IMR-90 (cell line): ENCODE measurements at places on chromosomes 1 and 21. TPM values are rescaled to one million over a fixed set of nuclear protein-coding genes. Genes with fewer than 3 reads are reported as not detected.
A peak's percentile ranks its signal among the peaks of the same experiment; 100 is the strongest.

GRCh38 chr1:150015651-150016131 is 5.2 kb upstream of the OTUD7B start:
- DNase-seq, result no peak

CHIA gene
- total RNA-seq, result not detected in 2 replicates

TINAGL1 gene
- 0.54 and 0.56 TPM in 2 replicates for total RNA-seq

USH2A gene
- total RNA-seq, result under 0.01 TPM in 2 replicates

CYB5RL gene
- total RNA-seq, result 3.3 and 3.8 TPM in 2 replicates

SH2D5 gene
- total RNA-seq, result 6.7 and 7.2 TPM in 2 replicates

OPRD1 gene
- under 0.01 TPM in 2 replicates for total RNA-seq

DNA sequence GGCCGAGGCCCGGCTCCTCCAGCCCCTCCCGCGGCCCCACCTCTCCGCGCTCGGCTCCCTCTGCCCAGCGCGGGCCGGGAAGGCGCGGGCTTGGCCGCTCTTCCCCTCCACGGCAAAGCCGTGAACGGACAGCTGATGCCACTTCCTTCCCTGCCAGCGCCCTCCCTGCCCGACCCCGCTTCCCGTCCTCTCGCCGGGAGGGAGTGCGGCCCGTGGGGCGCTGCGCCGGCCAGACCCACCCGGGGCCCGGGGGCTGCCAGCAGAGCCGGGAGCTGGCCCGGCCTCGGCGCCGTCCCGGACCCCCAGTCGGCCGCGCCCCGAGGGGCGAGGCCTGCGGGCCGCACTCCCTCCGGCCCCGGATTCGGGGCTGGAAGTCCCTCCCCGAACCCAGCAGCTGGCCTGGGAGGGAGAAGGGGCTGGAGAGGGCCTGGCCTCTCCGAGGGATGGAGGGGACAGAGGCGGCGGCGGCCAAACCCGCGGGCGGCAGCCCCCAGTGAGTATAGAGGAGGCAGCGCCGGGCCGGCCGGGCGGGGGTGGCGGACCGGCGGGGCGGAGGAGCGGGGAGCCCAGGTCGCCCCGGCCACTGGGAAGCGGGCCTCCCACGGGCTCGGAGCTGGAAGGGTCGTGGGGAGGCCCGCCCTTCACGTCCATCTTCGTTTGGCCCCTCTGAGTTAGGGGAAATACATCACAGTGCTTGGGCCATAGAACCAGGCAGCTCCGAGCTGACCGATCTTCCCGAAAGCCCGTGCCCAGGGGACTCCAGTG is at the start of gene KIAA1614:
KIAA1614 (plus strand) TSS at position 97 of the 765 bp plus-strand sequence; CDS start at position 444, 347 bp downstream.
- peak; percentile 39 for DNase-seq

DNA sequence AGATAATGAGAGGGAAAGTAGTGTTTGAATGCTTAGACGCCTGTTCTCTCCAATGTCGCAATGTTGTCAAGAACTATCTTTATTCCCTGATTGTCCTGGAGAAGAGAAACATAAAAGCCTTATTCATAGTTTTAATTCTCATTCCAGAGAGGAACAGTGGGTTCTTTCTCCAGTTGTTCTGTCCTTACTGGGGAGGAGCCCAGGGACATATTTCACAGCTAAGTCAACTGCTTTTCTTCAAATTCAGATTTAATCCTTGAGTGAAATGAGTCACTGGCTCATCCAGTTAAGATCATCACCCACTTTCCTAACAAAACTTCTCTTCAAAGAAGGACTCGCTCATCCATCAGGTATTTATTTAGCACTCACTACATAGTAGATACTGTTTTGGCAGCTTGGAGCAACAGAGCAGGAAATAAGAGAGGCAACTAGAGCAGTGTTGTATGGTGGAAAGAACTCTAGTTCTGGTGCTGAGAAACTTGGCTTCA is 365.7 kb upstream of the USP24 start:
- DNase-seq, result peak; percentile 92

GRCh38 chr1:15799004-15799867 is 8.2 kb downstream of the UQCRHL start:
- DNase-seq, result peak; percentile 96

FCER1G gene
- not detected in 2 replicates for total RNA-seq

C4BPB gene
- total RNA-seq, result not detected in 2 replicates

DNA sequence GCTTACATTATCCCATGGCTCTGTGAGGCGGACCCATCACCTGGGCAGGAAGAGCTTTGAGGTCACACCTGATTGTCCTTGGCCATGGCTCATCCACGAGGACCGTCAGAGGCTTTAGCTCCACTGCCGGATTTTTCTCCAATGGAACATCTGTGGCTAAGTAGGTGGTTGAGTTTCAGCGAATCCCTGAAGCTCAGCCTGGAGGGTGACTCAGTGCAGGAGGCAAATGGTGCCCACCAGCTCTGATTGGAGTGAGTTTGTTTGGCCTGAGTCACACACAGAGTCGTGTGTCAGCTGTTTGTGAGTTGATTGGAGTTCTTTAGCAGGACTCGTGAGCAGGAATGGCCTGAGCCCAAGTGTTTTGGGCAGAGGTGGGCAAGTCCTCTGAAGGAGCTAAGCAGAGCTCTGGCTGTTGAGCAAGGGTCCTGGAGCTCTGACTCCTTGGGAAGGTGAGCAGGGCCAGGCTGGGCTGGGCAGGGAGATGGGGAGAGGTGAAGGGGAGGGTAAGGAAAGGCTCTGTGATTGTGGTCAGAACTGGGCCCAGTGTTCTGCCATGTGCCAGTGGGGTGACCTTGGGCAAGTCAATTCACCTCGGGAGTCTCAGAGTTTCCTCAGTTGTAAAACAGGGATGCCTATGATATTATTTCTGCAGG is 2.0 kb downstream of the SLC6A17 start:
- peak; percentile 74 for DNase-seq

SPRR2E gene
- total RNA-seq, result not detected in 2 replicates

GRCh38 chr1:916173-917075 is 7.3 kb upstream of the SAMD11 start:
- no peak for DNase-seq

DNA sequence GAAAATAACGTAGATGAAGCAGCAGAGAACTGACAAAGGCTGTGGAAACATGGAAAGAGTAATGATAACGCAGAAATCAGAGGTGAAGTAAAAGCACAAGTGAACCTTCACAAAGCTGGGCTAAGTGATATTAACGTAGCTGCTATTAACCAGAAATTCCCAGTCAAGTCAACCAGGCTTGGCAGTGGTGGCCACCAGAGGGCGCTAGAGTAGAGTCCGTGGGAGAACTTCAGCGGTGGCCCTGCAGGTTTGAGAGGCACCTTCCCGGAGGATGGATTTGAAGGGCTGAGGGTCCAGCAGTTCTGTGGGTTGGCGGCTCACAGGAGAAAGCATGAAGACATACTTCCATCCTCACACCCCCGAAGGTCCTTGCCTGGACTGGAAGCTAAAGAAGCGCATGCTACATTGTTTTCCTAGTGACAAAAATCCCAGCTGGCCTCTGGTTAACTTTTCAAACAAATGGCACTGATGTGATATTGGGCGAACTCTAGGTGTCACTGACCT is 81.7 kb upstream of the ZNF648 start:
- DNase-seq, result peak; percentile 69

PTPN22 gene
- total RNA-seq, result 0.18 and 0.28 TPM in 2 replicates

DNA sequence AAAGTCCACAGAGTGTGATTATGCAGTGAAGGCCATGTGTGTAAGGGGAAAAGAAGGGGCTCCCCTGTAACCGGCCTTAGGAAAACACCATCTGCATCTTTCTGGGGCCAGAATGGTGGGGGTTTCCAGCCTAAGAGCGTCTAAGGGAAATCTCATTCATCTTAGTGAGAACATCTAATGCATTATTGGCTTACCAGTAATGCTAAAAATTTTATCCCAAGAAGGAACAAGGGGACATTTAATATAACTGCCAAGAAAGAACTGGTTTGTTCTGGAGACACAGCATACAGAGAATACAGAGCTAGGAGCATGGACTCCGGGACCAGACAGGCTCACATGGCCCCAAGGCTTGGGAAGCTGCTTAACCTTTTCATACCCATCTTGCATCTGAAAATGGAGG is 58.3 kb upstream of the DSCAM start:
- no peak for DNase-seq

DNA sequence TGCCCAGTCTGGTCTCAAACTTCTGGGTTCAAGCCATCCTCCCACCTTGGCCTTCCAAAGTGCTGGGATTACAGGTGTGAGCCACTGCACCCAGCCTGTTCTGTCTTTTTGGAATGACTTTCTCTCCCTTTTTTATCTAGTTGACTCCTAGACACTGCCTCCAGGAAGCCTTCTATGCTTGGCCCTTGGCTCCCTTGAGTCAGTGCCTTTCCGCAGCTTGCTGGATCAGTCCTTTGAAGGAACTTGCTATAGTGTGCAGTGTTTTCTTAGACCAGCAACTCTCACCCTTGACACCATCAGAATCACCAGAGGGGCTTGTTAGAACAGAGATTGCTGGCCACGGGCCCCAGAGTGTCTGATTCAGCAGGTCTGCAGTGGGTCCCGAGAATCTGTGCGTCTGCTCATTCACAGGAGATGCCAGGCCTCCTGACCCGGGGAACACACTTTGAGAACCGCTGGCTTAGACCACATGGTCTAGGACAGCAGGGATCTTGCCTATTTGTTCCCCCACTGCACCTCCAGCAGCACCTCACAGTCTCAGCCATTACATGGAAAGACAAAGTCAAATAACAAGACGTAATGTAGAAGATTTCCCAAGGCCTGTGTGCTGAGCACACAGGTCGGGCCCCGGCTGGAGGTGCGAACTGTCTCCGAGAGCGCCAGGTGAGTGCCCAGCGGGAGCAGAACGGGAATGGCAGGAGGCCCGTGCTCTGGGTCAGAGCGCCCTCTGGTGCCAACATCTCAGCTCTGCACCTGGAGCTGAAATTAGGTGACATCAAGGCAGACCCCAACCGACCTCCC is 27.4 kb upstream of the CTPS1 start:
- peak; percentile 29 for DNase-seq

DNA sequence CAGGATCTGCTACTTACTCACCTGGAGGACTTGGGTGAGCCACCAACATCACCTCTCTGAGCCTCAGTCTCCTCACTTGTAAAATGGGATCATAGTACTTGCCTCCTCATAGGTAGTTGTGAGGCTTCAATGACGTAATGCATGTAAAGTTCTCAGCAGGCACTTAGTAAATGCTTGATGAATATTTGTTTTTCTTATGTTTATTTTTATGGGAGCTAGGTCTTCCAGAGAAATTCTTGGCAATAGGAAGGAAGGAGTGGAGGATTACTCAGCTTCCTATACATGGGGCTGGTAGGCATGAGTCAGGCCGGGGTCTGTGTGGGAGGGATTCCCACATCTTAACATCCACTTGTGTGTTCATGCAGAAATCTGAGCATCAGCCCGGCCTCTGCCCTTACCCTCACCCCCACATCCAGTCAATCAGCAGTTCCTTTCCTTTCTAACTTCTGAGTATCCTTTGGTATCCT is 95.4 kb upstream of the USP24 start:
- DNase-seq, result peak; percentile 100

- DNase-seq, result peak; percentile 21
These were observed 143.5 kb downstream of the SLC30A10 start for GRCh38 chr1:219784660-219785381.

GRCh38 chr1:102836991-102837390 is 271.3 kb downstream of the COL11A1 start:
- no peak for DNase-seq

DNA sequence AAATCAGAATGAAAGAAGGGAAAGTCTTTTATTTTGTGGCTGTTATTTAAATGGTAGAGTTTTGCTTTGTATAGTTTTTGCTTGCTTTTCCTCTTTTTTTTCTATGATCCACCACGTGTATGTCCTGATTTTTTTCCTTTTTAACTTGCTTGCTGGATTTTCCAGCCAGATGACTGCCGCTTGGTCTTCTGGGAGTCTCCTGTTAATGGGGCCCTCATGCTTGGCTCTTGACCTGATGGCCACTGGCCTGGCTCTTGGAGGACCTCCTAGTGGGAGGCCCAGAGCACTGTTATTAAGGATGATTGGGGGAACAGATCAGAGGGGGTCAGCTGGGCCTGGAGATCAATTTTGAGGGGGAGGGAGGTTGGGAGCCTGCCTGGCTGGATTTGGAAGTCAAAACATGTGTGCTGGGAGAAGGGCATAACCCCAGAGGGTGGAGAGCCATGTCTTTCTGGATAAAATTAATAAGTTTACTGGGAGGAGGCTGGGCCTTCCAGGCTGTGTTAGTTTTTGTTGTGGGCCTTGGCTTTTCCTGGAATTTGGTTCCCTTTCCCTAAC is 1.2 kb downstream of the FGGY start:
- DNase-seq, result no peak

- peak; percentile 1 for DNase-seq
These were observed 356.0 kb downstream of the S1PR1 start for GRCh38 chr1:101592845-101593244.

REN gene
- total RNA-seq, result 0.28 and 0.54 TPM in 2 replicates

DNA sequence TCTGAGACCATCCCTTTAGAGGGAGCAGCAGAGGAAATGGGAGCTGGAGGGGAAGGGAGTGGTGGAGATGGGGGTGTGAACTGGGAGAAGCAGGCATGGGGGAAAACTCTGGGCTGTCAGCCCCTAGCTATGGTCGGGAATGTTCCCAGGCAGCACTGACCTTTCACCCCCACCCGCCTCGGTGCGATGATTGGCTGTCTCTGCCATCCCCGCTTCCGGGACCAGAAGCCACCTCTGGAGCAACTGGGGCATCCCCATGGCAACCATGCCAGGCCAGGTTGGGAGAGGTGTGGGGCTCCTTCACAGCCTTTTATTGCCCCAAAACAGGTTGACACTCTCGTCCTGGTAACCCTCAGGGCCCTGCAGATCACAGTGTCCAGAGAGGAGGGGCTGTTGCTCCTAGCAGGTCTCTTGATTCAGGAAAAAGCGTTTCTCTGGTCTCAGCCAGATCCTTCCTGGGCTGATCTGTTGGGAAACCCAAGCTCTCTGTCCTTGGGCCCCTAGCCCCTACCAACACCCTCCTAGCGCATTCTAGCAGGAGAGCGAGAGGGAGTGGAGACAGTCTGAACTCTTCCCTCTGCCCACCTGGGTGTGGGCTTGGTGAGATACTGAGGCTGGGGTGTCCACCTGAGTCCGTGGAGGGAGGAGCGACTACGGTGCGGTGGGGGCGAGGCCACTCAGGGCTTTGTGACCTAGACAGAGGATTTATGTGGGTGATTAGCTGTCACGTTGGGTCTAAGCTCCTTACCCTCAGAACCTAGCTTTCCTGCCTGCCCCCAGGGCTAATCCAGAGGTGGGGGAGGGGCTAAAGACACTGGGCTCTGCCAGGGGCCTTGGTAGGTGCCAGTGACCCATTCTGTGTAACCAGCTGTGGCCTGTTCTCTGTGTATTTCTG is 12.2 kb upstream of the SLC6A9 start:
- no peak for DNase-seq

- no peak for DNase-seq
These were observed 250.3 kb downstream of the SDCCAG8 start for GRCh38 chr1:243505986-243506689.

GRCh38 chr1:222994511-222995235 is 148.4 kb downstream of the TLR5 start:
- DNase-seq, result peak; percentile 73

TDRD5 gene
- not detected in 2 replicates for total RNA-seq

SELP gene
- not detected in 2 replicates for total RNA-seq

DNA sequence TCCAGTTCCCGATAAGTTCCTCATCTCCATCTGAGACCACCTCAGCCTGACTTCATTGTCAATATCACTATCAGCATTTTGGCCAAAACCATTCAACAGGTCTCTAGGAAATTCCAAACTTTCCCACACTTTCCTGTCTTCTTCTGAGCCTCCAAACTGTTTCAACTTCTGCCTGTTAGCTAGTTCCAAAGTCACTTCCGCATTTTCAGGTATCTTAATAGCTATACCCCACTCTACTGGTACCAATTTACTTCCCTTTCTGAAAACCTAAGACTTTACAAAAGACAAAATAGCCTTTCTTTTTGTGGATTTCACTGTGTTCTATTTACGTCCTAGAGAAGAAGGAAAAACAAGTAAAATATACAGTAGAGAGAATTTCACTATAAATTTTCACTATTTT is 147.0 kb upstream of the FMN2 start:
- DNase-seq, result no peak

F13B gene
- total RNA-seq, result not detected in 2 replicates
